ENCODE measurements at places on chromosomes 3 and 15. TPM values are rescaled to one million over a fixed set of nuclear protein-coding genes. Genes with fewer than 3 reads are reported as not detected.

XPC gene
- total RNA-seq = 34.8 TPM

- DNase-seq = peak; percentile 56
Observed at GRCh38 chr15:81106560-81106959, 27.5 kb upstream of the CFAP161 start.

- DNase-seq = no peak
Observed at GRCh38 chr3:164526250-164526649, 552.0 kb downstream of the SI start.

GRCh38 chr15:100762289-100762688 is 117.3 kb upstream of the ALDH1A3 start:
- no peak for DNase-seq

- no peak for DNase-seq
Observed at GRCh38 chr3:97076673-97077072, 262.3 kb downstream of the EPHA6 start.

- DNase-seq = no peak
Observed at GRCh38 chr3:35665390-35666055, 26.2 kb downstream of the ARPP21 start.

DNA sequence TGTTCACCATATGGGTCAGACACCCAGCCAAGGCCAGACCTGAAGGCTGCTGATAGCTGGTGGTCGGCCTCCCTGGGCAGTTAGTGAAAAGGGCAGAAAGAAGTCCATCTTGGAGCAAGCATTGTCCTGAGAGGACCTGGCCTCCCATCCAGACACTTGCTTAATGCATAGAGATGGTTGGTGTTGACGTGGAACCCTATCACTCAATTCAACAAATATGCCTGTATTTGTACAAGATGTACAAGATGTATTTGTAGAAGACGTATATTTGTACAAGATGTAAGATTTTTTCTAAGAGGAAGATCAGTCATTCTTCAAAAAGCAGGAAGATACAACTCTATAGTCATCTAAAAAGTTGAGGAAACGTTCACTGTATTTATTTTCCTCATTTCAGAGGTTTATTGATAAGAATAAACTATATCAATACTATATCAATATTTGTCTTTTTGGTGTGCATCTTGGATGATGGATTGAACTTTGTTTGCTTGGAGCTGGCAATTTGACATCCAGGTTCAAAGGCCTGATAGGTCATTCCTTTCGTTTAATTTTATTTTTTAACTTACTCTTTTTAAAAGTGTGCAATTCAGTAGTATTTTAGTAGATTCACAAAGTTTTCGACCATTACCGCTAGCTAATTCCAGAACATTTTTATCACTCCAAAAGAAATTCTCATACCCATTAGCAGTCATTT is 5.9 kb downstream of the TMEM42 start:
- no peak for DNase-seq

DNA sequence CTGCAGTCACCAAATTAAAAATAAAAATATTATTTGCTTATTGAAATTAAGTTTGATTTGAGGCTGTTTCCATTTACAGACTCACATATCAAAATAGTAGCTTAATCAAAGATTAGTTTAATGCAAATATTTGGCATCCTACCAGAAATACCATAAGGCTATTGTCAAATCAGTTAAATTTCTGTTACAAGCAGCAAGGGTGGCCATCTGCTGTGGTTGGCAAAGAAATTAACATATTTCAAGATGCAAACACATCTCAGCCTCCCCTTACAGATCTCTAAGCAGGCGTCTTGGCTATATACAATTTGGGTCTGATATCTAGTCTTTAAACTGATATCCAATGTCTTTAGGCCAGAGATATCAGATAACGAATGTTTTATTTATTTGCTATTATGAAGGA is 83.2 kb upstream of the NEDD4 start:
- DNase-seq = no peak

Measured in activated CD4-positive, alpha-beta memory T cell treated with anti-CD3 and anti-CD28 coated beads, Interleukin-2, amount 10 ng/mL, durations not matched to agents 7 days and 5 days (primary cell).